ENCODE measurements at places on chromosomes 4 and X.

GRCh38 chr4:40316782-40317635, 18.1 kb upstream of the CHRNA9 start:
- peak; percentile 94 for DNase-seq

DNA sequence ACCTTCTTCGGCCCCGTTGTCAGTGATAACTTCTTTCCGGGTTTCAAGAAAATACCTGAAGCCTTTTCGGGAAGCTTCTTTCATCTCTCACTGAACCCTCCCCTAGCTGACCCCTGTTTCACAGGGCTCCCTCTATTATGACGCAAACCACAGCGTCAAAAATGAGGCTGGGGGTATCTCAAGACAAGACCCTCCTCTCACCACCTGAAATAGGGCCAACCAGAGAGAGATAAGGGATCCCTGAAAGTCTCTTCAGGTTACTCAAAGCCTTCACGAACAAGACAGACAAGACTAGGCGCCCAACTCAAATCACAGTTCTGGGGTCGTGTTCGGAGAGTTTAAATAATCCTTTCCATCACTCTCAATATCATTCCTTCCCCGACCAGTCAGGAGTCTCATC, 1.2 kb downstream of the PHF8 start:
- DNase-seq, result no peak

- peak; percentile 44 for DNase-seq
These were observed 98.9 kb downstream of the HPGD start for GRCh38 chr4:174423257-174423944.

- peak; percentile 14 for DNase-seq
These were observed at the start of gene GLRA3 for GRCh38 chr4:174828845-174829701. TSS of gene GLRA3 (minus strand) at chr4:174829247. CDS start at chr4:174828811, 436 bp downstream.

- DNase-seq, result no peak
These were observed 94.3 kb downstream of the HPRT1 start for GRCh38 chrX:134554291-134554690.

- DNase-seq, result peak; percentile 35
These were observed 526.7 kb downstream of the PCDH7 start for GRCh38 chr4:31246856-31247255.

GRCh38 chr4:188408244-188409030, 269.2 kb downstream of the TRIML1 start:
- peak; percentile 77 for DNase-seq

GRCh38 chrX:14295426-14295825, 233.9 kb upstream of the GLRA2 start:
- DNase-seq, result no peak

DNA sequence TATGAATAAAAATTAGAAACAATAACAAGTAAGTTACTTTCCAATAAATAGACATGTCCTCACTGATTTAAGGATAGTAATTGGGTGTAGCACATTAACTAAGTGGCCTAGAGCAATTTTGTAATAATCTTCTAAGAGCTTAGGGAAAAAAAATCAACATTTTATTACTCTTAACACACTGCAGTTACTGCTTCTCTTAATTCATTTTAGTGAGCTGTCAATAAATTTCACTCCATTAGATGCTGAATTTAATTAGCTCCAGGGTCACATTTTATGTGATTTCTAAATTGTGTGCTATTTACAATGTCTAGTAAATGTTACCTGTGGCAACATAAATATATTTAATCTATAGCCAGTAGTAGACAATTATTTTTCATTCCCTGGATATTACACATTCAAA, 612.0 kb downstream of the C4orf33 start:
- DNase-seq, result no peak

DNA sequence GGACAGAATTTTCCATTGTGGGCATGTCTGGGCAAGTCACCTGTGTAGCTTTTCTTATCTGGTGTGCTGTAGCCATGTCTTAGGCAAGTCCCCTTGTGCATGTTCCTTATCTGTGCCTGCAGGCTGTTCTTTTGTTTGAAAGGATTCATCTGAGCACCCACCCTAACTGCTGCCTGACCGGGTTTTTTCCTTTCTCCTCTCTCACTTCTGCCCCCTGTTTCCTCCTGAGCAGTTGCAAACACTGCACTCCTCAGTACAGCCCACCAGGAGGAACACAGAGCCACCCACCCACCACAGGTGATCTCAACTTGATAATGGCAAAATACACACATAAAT, 29.2 kb upstream of the IL9R start:
- DNase-seq, result no peak

- DNase-seq, result no peak
These were observed 102.0 kb downstream of the AFAP1 start for GRCh38 chr4:7837597-7838135.

DNA sequence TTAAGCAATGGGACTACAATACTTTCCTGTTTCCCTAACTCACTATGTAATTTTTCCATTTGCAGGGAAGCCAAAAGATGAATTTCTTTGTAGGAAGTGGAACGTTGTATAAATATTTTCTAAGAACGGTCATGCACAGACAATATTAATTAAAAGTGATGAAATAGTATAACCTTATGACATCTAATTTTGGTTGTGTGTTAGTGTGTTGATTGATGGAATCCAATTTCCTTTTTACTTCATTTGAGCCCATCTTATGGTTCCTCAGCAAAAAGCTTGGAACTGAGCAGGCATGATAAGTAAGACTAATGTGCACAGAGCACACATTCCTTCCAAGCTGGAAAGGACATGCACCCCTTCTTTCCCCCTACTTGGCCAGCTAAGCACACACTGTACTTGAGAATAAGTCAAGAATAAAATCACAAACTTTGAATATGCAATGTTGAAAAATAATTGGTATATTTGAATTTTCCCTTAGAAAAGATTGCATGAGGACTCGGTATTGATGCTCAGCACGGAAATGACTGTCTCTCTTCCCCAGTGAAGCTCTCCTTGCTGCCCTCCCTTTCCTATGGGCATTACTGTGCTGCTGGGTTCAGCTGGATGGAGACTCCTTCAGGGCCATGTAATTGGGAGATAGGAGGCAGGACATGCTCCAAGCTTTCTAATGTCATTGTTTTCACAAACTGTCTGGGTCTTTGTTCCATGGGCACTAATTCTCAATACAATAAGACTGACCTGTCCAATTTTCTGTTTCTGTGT, 19.2 kb upstream of the PDLIM3 start:
- DNase-seq, result no peak

GRCh38 chr4:1927675-1928074, 56.5 kb downstream of the NSD2 start:
- DNase-seq, result peak; percentile 21

DNA sequence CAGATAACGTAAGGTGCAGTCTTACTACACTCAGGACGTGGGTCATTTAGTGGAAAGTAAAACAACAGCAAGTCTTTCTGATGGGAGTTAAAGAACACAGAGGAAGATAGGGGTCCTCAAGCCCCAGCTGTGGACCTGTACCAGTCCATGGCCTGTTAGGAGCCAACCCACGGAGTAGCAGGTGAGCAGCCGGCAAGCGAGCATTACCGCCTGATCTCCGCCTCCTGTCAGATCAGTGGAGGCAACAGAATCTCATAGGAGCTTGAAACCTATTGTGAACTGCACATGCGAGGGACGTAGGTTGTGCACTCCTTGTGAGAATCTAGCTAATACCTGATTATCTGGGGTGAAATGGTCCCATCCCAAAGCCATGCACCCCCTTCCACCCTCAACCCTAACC, 1180.8 kb downstream of the FSTL5 start:
- DNase-seq, result no peak

DNA sequence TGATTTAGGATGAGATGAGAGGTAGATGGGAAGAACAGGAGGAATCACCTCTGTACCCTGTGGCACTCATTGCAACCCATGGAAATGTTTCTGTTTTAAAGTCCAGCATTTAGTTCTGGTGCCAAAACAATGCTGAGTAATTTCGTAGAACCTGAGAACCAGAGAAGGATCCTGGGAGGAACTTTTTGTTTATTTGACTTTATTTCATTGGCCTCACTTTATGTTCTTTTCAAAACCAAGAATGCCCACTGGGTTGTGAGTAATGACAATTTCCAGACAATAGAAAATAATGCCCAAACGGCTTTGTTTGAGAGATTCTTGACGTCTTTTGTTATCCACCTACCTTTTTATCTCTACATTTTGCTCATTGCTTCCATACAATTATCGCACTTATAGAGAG, 111.3 kb downstream of the SHROOM3 start:
- DNase-seq, result no peak

DNA sequence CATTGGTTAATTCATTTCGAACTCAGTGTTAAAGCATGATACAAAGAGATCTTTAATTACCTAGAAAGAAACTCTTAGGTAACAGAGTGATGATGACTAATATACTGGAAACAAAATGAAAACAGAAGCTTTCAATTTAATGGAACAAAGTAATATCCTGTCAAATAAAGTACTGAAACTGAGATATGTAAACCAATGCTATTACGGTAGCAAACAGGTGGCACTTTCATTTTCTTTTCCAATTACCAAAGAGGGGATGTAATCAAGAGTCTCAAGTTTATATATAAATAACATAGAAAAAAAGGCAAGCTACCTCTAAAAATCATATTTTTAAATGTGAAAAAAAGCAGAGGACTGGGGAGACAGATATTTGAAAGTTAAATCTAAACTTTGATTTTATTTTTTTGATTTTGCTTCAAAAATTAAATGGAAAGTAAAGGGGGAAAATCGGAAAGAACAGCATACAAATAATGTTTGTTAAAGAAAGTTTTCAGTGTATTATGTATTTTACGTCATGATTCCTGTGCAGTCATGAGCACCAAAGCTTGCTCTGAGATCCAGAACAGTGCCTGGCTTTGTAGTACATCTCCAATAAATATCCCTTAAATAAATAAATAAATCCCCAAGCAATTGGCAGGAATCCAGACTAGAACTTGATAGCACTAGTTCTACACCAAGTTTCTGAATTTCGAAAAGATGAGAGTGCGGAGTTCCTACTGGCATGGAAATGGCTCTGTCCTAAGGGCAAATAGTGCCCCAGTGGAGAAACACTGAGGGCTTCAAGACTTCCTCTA, 25.0 kb upstream of the RAPGEF2 start:
- no peak for DNase-seq

DNA sequence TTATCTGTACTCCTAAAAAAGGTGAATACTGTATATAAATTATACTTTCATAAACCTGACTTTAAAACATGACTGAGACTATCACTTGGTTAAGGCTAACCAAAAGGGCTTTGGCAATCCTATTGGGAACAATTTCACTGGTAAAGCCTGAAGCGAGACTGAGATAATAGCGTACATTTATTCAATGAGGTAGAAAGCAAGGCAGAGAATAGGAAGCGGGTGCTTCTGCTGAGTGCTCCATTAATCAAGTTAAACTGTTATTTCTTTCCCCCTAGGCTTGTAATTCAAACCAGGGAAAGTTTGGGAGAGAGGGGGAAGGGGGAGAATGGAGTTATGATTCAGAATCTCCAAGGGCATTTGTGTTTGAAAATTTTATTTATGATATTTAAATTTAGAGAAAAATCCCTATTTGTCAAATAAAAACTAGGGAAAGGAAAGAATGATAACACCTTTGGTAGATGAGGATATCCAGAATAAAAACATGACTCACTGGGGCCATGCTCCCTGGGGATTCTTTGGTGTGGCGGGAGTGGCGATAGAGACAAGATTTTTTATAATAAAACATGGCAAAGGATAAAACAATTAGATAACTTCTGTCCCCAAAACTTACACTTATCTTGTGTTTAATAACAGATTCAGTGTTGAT, 34.6 kb upstream of the SORBS2 start:
- DNase-seq, result peak; percentile 52

DNA sequence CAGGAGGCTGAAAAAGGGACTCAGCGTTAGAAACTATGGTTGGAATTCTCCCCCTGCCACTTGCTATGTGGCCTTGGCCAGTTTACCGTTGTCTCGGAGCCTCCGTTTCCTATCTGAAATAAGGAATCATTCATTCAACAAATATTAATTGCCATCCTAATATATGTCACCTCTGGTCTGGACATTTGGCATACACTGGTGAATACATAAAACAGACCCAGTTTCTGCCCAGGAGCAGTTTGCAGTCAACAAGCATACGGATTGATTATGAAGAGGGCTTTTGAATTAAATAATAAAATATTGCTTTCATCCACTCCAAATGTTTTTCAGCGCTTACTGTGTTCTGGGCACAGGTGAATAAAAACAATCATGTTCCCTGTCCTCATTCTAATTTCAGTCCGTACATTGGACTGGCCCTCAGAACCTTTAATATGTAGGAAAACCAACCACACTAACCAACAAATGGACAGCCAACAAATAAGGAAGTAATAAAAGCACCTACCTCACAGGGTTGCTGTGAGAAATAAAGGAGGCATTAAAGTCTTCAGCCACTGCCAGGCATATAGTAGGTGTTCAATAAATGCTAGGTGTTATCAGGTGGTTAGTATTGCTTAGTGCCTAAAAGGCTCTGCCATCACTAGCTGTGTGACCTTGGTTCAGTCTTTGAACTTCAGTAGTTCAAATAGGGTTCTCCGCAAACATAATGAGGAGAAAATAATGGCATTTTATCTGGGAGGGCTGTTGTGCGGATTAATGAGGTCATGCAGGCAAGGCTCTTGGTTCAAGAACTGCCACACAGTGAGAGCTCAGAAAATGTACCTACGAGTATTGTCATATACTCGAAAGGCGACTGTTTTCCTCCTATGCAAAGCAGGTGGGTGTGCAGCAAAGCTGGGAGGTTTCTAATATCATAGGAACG, 7.3 kb upstream of the GSX2 start:
- DNase-seq, result no peak

- DNase-seq, result no peak
These were observed 704 bp upstream of the SEPSECS start for GRCh38 chr4:25160714-25161592.

DNA sequence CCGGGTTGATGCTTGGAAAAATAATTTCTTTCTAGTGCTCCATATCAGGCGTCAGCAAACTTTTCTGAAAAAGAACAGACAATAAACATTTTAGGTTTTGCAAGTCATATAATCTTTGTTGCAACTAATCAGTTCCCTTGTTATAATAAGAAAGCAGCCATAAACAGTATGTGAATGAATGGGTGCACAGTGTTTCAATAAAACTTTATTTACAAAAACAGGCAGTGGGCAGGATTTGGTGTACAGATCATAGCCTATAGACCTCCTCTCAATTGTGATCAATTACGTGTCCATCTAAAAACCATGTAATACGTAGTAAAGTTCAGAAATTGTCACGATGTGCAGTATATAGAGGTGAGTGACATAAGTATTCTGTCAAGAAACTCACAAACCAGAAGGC, 143.4 kb downstream of the AREG start:
- DNase-seq, result no peak

DNA sequence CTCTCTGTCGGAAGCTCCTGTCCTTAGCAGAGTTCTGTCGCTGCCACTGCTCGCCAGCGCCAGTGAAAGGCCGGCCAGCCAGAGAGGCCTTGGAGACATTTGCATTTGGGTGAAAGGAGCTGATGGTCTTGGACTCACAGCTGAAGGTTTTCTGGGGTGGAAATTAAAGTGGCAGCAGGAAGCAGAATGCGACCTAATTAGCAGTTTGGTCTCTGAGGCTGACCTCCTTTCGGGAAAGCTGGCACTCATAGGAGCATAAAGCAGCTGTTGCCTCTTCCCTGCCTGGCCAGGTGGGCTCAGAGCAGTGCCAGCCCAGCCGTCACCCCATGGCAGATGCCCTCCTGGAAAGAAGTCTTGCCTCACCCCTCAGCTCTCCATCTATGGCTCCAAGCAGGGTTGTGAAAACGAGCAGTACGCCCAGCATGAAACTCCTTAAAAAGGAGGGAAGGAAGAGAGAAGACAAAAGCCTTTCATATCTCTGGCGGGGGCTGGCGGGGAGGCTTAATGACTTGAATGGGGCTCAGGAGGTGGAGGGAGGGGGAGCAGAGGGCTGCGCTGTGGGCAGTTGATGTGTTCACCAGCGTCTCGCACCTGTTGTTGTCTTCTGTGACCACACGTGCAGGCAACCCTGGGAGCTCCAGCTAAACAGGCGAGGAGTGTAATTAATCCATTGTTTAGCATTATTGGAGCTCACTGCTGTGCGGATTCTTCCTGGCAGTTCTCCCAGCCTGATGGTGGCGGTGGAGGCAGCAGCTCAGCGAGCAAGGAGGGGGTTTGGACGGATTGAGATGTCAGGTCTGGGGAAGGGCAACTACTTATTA, 264.0 kb downstream of the MID1IP1 start:
- DNase-seq, result no peak
